ENCODE measurements at places on chromosomes 2 and 18.

- DNase-seq = no peak
These were observed 1074.9 kb downstream of the TDRD15 start for GRCh38 chr2:22198381-22199283.

- no peak for DNase-seq
These were observed 11.0 kb upstream of the OSR1 start for GRCh38 chr2:19369341-19369955.

DNA sequence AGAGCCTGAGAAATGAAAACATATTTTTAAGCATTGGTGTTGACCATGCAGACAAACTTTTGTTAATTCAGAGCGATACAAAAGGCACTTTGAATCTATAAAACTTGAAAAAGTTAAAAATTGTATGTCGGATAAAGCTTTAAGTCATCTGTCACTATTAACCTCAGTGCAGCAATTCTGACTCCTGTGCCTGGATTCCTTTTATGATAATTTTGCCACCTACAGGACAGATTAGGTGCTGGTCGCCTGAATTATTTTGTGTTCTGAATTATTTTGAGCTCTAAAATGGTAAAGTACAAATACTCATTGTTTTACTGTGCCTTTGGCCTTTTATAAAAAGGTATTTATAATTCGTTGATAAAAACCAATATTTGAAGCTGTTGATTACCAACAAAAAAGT, 19.4 kb upstream of the RNF138 start:
- no peak for DNase-seq

- DNase-seq = no peak
These were observed 99.8 kb downstream of the AFF3 start for GRCh38 chr2:100042562-100042961.

GRCh38 chr2:38925982-38926381, 36.3 kb downstream of the ARHGEF33 start:
- no peak for DNase-seq

DNA sequence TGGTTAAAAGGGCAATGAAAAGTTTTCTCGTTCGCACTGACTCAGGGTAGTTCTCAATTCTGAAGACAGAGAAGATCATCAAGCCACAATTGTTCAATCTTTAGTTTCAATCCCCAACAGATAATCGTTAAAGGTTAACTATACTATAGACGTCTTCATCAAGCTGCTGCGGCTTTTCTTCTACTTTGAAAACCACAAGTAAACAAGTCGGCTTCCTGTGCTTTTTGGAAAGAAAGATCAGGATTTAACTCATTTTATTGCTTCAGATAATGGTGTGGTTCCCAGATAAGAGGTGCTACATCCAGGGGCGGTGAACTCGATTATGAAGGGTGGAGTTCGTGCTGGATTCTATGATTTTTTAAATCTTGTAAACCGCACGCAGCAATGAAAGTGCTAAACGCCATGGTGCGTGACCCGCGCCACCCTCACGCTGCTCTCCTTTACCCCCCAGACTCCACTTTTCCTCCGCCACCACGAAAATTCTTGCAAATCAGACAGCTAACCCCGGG, 545 bp upstream of the CDCA7 start:
- DNase-seq = no peak

DNA sequence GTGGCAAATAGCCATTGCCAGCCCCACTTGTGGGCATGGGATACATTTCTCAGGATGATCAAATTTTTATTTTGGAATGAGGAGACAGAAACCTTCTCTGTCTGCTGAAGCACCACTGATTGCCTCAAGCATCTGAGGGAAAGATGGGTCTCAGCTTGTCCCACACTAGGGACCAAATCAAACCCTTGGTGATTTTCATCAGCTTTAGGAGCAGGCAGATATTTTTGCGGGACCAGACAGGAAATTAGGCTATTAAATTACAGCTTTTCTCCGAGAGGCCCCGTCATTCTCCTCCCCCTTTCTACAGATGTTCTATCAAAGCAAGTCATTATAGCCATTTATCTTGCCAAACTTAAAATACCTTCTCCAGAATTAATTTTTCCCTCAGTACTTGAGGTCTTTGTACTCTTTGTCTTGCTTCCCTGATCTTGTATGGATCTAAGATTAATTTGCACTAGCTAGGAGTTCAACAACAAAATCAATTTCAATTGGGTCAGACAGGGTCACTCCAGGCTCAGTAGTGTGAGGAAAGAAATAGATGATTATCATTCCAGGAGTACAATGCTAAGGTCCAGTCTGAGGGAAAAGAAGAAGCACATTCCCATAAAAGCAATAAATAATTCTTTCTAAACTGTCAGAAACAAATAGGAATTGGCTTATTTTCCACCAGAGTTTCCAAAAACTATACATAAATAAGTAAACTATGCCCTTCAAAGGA, 818.1 kb upstream of the SOX11 start:
- DNase-seq = no peak

DNA sequence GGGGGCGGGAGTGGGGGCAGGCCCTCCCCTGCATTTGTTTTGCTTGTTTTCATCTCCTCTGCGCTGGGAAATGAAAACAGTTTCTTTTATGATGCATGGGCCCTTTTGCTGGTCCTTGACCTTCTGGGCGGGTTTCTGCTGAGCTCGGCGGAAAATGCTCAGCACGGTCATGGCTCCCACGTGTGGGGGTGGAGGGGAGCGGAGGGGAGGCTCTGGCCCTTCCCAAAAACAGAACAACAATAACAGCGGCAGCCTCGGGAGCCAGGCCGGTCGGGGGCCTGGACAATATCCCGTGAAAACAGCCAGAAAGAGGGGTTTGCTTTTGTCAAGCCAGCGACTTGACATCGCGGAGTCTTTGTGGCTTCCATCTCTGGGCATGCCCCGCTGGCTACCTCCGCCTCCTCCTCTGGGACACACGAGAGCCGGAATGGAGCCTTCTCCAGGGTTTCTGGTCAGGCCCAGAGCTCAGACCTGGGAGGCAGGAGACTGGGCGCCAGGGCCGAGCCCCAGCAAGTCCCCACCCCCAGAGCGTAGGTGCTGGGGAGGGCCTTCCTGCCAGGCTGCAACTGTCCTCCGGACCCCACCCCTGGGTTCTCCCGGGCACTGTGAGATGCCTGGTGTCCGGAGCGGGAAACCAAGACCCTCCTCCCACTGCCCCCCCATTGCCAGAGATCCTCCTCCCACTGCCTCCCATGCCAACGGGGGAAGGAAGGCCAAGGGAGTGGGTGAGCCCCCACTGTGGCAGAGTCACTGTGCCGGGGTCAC, 35.9 kb upstream of the SNED1 start:
- no peak for DNase-seq

GRCh38 chr2:66938471-66938967, 458.6 kb upstream of the ETAA1 start:
- DNase-seq = no peak

GRCh38 chr2:227772197-227772661, 26.5 kb downstream of the SCYGR8 start:
- DNase-seq = no peak

DNA sequence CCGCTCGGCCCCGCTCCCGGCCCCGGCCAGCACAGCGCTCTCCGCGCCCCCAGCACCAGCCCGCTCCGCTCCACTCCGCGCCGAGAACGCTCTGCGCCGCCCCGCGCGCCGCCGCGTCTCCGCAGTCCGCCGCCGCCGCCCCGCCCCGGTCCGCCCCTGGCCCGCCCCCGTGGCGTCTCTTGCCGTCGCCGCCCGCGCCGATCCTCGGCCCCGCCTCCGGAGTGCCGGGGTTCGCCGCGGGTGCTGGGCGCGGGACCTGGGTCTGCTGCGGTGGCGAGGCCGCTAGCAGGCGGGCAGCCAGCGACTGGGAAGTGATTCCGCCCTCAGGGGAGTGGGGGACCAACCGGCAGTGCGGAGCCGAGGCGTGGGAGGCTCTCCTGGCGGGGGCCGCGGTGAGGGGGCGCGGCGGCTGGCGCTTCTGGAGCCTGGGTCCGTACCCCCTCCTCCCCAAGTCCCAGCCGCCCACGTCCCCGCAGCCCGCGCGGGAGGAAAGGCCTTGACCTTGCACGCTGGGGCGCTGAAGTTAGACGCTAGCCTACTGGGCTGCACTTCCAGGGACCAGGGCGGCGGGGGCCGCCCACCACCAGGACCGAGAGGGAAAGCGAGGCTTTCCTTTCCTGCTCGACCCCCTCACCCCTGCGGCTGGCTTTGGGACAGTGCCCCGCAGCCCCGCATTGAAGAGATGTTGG, at the start of gene HS6ST1:
Gene HS6ST1 (minus strand): TSS at position 93 of the 689 bp plus-strand sequence. CDS start 305 bp downstream, outside the sequence.
- DNase-seq = peak; percentile 72

- DNase-seq = no peak
These were observed at the start of gene SYT4 for GRCh38 chr18:43277164-43277600. Gene SYT4, minus strand, starts transcription at chr18:43277490. Its CDS starts 209 bp downstream, at chr18:43277281.

GRCh38 chr18:61741881-61742454, 150.8 kb downstream of the RNF152 start:
- no peak for DNase-seq

DNA sequence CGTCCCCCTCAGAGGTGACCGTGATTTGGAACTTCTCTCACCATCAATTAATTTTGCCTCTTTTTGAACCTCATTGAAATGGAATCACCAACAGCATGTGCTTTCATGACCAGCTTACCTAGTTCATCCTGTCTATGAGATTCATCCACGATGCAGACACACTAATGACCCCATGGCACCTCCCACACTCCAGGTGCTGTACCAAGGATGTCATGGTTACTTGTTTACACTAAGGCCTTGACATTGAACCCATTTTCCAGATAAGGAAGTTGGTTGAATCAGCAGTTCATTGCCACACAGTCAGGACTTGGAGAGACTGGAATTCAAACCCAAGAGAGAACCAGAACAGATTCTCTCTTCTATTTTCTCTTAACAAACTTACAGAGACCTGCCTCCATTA, 139.0 kb downstream of the ZFP36L2 start:
- no peak for DNase-seq

- no peak for DNase-seq
These were observed 99.0 kb downstream of the DYSF start for GRCh38 chr2:71552356-71552755.

- DNase-seq = no peak
These were observed 128.0 kb upstream of the MSH6 start for GRCh38 chr2:47654790-47655562.

GRCh38 chr18:33830213-33830612, 252.2 kb downstream of the ASXL3 start:
- DNase-seq = no peak

GRCh38 chr2:67867735-67868134, 195.1 kb downstream of the C1D start:
- no peak for DNase-seq

DNA sequence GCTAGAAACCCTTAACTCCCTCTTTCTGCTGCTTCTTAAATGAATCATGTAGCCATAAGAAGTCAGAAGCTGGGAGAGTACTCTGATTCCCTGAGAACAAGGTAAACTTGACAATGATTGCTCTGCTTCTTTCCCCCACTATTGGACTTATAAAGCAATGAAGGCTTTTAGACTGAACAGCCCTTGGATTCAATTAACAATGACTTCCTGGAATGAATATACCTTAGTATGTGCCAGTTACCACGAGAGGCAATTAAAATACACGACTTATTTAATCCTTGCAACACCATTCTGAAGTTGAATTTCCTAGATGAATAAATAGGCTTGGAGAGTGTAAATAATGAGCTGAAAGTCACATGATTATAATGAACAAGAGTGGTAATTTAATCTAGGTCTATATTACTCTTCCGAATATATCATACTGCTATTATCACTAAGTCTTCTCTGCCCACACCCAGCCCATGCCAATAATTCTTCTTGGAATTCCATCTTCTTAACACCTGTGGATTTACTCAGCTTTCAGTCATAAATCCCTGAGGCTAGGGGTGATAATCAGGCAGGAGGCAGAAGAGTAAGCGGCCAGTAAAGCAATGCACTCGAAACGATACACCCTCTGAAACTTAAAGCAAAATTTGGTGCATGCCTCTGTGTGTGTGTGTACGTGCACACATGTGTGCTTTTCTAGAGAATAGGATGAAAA, 170.2 kb downstream of the ATAD2B start:
- DNase-seq = no peak

GRCh38 chr18:39326772-39327171, 1761.2 kb upstream of the CELF4 start:
- no peak for DNase-seq

GRCh38 chr2:196248467-196249094, 77.2 kb upstream of the STK17B start:
- no peak for DNase-seq

GRCh38 chr18:36372903-36373311, 75.4 kb downstream of the FHOD3 start:
- no peak for DNase-seq

- DNase-seq = no peak
These were observed 1453.1 kb upstream of the SLC39A10 start for GRCh38 chr2:194203898-194204297.

DNA sequence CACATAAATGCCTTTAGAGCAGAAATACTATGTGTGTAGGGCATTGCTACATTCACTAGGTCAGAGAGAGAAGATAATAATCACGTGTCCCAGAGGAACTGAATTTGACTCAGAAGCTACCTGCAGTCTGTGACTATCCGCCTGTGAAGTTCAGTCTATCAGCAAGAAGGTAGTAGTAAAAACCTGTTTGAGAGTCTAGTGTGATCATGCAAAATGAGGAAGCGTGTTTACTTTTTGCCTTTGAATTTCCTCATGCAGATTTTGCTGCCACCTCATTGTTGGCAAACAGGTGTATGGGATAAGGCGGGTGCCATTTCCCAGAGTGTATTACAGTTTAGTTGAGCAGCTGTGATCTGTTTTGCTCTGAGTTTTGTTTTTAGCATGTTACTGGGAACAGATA, 403.9 kb upstream of the FANCL start:
- no peak for DNase-seq

- no peak for DNase-seq
These were observed 185.3 kb downstream of the PRKCE start for GRCh38 chr2:45836740-45837139.

GRCh38 chr2:133194362-133194655, 374.0 kb downstream of the NCKAP5 start:
- no peak for DNase-seq

- no peak for DNase-seq
These were observed 5.0 kb downstream of the GAD1 start for GRCh38 chr2:170821531-170822289.

DNA sequence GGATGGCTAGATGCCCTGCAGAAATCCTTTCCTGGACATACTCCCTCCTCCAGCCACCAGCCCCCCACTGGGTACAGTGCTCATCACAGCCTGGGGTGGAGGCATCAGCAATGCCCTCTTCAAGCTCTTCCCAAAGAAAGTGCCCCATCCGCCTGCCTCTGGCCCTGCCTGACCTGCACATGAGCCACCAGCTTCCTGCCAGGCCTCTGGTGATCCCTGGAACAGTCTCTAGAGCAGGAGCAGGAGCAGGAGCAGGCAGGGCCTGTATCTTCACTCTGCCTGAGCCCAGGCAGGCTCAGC, 54.1 kb upstream of the CAB39 start:
- DNase-seq = no peak

DNA sequence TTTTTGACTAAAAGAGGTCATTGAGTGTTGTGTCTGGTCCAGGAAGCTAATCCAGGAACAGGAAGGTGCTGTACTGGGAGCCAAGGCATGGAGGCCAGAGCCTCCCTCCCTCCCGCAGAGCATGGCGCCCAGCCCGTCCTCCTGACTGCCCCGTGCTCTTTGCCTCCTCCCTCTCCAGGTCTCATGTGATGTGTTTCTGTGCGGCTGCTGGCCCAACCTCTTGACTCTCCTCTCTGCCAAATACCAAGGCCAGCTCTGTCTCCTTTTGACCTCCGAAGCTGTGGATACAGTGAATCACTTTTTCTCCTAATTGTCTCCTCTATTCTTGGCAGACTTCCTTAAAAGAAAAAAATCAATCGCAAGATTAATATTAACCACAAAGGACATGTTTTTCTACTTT, 284.1 kb downstream of the PHLPP1 start:
- no peak for DNase-seq

GRCh38 chr2:41595240-41595639, 452.6 kb upstream of the PKDCC start:
- no peak for DNase-seq

GRCh38 chr18:41226186-41226585, 728.8 kb upstream of the PIK3C3 start:
- DNase-seq = no peak

All from activated CD4-positive, CD25-positive, alpha-beta regulatory T cell (primary cell).